Fibroblast of skin of scalp (primary cell): ENCODE measurements at places on chromosomes 3 and 15.

DNA sequence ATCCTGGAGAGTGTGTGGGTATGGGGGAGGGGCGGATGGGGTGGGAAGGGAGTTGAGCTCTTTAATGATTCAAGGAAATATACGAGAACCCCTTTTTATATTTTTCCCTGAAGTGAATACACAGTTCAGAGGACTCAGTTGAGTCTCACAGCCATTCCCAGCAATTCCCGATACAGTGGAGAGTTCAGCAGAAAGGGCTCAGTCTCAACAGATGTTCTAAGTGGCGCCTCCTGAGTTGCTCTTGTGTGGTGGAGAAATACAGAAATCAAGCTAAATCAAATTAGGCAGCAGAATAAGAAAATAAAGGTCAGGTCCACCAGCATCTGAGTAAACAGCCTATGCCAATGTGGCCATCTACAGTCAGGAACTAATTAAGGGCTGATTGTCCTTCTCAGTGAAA is 372.1 kb downstream of the NR2F2 start:
- DNase-seq, result no peak

GRCh38 chr3:25465266-25465860 is 37.3 kb downstream of the RARB start:
- DNase-seq, result no peak

DNA sequence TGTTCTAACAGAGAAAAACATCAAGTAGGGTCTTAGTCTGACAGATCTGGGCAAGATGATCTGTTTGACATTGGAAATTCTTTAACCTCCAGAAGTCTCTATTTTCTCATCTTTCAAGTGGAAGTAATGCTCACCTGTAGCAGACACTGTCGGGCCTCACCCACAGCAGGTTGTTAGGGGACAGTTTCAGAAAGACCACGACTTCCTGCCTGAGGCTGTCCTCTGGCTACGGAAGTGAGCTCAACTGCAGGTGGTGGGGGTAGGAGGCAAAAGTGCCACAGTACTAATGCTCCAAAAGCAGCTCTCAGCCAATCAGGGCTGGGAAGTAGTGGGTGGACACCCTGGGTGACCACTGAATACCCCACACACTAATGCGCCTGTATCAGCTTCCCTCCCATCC is 111.4 kb upstream of the TOPAZ1 start:
- DNase-seq, result no peak

GRCh38 chr15:88636050-88636449 is 2.8 kb upstream of the ISG20 start:
- DNase-seq, result no peak

GRCh38 chr15:67175643-67176071 is 78.8 kb downstream of the AAGAB start:
- DNase-seq, result peak; percentile 38

GRCh38 chr3:177401375-177401774 is 204.1 kb upstream of the TBL1XR1 start:
- no peak for DNase-seq

DNA sequence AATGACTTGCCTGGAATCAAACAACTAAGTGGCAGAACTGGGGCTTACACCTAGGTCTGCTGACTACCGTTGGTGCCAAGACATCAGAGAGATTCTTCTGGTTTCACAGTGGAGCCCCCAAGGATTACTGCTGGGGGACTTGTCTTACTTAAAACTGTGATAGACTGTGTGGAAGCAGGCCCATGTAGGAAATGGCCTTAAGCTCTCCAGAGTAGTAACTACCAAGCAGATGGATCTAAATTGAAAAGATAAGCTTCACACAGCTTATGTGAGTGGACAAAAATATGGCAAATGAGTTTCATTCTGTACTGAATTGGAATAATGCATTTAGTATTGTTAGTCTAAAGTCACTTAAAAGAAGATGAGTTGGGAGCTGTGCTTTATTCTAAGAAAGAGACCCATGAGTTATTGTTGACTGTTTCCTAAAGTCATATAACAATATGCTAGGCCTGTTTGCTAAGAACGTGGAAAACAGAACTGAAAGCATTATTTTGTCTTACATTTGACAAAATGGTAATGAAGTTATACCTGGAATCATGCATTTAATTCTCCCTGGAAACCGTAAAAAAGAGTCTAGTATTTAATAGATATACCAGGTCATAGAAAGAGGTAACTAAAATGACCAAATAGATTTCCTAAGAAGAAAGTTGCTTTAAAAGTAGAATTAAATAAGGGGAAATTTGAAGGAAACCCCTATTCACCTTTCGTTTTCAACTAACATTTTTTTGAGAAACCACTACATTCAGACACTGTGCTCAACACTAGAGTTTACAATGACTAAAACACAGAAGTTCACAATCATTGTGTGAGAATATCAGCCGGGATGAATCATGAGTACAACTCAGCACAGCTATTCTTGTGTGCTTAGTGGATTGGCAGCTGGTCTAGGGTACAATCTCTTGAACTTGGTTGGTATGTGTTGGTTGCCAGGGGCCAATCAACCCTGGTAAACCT is 13.0 kb upstream of the MAPK6 start:
- DNase-seq, result no peak

GRCh38 chr15:99257107-99257750 is 5.9 kb downstream of the LRRC28 start:
- DNase-seq, result no peak

GRCh38 chr3:36372534-36372935 is 7.8 kb upstream of the STAC start:
- peak; percentile 54 for DNase-seq

DNA sequence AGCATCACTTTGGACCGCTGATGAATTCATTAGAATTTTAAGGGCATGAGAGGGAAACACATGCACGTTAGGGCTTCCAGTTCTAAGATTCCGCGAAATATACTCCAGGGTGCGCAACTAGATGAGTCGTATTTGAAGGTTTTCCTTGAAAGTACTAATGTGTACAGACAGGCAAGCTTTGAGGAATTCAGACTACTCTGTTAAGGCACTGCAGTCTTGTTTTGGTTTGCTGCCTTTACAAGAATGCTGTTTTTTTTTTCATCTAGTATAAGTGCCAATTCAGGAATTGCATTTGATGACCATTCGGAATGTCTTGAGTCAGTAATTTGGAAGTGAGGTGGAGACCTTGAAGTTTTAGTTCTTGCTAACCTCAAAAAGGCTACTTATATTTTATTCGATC is 19.1 kb downstream of the TRNT1 start:
- DNase-seq, result peak; percentile 13

DNA sequence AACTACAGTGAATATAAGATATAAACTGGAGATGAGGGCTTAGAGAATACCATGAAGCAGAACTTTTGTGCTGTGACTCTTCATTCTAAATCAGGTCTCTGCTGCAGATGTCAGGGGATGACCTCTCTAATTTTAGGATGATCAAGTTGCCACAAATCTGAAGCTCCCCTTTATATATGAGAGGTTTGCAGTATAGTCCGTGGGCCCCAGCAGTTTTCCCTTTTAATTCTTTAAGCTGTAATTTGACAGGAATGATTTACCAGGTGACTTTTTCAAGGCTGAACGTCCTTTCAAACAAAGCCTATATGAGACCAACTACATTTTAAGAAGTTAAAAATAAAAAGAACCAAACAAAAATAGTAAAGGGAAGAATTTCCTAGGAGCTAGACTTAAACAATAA is 4.9 kb upstream of the PLOD2 start:
- no peak for DNase-seq

DNA sequence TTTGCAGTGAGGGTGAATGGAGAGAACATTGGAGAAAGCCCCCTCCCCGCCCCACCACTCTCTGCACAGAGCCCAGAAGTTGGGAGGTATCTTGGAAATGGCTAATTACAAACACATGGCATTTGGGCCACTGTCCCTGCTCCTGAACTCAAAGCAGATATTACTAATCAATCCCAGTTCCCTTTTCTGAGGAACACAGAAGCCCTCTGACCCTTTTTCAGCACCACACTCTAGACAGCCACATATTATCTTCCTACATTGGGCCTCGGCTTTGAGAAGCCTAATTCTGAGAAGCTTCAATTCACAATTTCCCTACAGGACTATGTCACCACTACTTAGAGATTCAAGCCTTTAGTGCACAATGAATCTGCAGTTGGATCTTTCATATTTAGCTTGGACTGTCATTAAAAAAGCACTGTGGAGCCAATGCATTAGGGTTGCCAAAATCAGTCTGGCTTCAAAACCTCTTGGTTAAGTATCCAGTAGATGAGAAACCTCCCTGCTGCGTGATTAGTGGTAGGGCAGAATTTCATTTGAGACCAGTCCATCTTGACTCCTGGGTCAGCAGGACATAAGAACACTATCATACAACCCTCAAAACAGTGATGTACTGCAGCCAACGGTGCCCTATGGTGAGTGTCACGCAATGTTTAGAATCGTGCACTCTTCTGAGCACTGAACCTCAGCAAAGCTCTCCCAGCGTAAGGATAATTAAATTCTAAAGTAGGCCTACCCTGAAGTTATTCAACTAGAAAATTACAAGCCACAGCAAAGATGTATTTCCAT is 26.1 kb downstream of the MGLL start:
- no peak for DNase-seq

GRCh38 chr15:85741021-85741421 is 53.7 kb downstream of the KLHL25 start:
- no peak for DNase-seq

- DNase-seq, result peak; percentile 53
Observed at GRCh38 chr15:56927816-56928215, 9.4 kb downstream of the TCF12 start.
